ENCODE measurements at places on chromosomes 2 and 18.

- no peak for DNase-seq
Measured at GRCh38 chr2:201709747-201710146, 11.3 kb upstream of the MPP4 start.

DNA sequence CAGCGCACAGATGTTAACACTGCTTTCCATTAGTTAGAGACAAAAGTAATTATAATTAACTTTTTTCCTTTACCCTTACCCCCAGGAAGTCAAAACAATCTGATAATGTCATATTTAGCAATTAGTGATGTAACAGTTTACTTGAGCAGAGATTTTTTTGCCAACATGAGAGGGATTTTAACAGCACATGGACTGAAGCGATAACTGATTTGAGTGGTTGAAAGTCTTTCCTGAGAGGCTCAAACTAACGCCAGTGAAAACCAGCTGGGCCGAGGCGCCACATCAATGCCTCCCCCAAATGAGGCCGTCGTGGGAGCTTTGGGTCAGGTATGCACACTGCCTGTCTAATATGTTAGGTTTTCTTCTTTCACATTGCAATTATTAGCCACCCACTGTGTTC, 469.9 kb upstream of the SMIM21 start:
- no peak for DNase-seq

- no peak for DNase-seq
Measured at GRCh38 chr2:238023608-238024007, 37.2 kb upstream of the SCLY start.

GRCh38 chr2:26709323-26710110, 17.0 kb downstream of the KCNK3 start:
- no peak for DNase-seq

- DNase-seq: no peak
Measured at GRCh38 chr2:186909095-186909494, 60.1 kb upstream of the ZSWIM2 start.

GRCh38 chr2:192515937-192516336, 321.2 kb upstream of the TMEFF2 start:
- no peak for DNase-seq

DNA sequence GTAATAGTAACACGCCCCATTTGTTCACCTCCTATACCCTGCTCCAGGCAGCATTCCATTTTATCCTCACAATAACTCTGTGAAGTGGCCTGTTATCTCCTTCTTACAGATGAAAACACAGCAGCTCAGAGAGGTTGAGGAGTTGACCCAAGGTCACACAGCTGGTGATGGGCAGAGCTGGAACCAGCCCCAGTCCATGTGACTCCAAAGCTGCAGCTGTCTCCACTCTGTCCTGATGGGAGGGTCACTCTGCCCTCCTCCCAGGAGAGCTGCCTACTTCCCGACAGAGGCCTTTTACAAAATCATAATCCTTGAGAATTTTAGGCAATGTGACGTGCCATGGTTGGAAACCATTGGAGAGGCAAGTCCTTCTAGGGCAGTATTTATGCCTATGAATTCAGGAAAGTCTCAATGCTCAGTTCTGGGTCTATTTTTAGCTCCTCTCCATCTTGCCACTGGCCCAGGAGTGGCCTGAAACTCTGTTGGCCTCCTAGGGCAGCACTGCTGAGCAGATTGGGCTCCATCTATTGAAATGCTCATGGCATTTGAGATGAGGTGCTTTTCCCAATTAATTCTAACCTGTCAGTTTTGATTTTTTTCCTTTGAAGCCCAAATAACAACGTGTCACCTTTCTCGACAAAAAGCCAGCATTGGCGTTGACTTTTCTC, 162.0 kb upstream of the MSH6 start:
- no peak for DNase-seq

- DNase-seq: no peak
Measured at GRCh38 chr2:47551800-47552525, 149.0 kb downstream of the MSH2 start.

- DNase-seq: no peak
Measured at GRCh38 chr18:59200787-59201186, 19.2 kb upstream of the GRP start.

GRCh38 chr2:2635025-2635528, 304.0 kb upstream of the MYT1L start:
- no peak for DNase-seq

DNA sequence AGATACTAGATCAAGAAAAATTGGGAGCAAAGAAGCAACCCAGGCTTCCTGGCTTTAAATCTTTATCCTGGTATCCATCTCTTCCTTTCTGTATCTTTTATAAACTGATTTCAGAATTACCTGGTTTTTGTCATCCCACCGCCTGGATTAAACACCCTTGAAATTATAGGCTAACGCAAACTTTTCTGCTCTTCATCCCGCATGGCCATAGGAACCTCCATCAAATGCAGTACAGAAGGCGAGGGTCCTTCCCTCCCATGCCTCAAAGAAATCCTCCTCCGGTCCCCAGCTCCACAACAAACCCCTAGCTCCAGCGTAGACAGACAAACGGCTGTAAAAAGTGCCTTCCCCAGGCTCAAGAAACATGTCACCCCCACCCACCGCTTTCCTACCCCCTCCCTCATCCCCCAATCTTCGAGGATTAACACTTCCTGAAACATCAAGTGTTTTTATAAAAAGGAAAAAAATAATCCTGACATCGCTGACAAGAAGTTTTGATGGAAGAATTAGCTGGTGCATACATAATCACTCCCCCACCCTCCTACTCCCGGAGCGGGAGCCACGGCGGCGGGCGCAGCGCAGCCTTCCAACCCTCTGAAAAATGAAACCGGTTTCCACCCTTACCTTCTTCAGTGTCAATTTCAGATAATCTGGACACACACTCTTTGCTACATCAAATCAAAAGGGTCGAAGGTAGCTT, 7.6 kb downstream of the DLX1 start:
- no peak for DNase-seq

Data from T-helper 22 cell (primary cell).